ENCODE measurements at places on chromosomes 11 and 22.

GRCh38 chr11:4926608-4927007 lies 2.5 kb upstream of the OR51G1 start:
- no peak for DNase-seq

- DNase-seq: peak; percentile 32
These were observed 44.5 kb downstream of the ZNF280B start for GRCh38 chr22:22463855-22464540.

DNA sequence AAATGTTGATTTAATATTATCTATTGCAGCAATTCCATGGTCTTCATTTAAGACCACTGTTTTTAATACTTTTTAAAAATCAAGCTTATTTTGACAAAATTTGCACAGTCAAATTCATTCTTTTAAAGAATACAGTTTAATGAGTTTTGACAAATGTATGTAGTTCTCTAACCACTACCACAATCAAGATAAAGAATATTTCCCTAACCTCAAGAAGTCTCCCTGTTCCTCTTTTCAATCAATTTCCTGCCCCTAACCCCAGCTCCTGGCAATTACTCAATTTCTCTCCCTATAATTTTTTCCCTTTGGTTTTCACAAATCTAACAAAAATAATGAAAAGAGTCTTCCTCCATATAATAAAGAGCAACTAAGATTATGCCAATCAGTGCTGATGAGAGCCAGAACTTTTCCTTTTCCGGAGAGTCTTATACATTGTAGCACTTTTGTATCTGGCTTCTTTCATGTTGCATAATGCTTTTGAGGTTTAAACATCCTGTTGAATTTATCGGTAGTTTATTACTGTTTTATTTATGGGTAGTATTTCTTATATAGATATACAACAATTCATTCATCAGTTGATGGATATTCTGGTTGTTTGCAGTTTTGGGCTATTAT lies 231.7 kb downstream of the AASDHPPT start:
- no peak for DNase-seq

DNA sequence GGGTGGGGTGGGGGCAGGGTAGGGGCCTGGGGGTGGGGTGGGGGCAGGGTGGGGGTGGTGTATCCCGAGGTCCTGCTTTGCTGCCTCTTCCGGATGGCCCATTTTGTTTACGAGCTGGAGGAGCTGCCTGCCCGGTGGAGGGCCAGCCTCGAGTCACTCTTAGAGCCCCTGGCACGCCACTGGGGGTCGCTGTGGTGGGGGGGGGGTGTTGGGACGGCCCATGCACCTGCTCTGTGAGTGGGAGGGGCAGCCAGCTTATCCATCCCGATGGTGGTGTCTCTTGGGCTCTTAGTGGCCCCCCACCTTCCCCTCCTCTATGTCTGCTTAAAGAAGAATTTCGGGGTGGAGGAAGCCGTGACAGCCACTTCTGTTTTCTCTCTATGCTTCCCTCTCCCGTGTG lies 24.6 kb downstream of the MRGPRD start:
- DNase-seq: no peak

GRCh38 chr11:75276186-75276585 lies 35.6 kb downstream of the TPBGL start:
- DNase-seq: no peak

DNA sequence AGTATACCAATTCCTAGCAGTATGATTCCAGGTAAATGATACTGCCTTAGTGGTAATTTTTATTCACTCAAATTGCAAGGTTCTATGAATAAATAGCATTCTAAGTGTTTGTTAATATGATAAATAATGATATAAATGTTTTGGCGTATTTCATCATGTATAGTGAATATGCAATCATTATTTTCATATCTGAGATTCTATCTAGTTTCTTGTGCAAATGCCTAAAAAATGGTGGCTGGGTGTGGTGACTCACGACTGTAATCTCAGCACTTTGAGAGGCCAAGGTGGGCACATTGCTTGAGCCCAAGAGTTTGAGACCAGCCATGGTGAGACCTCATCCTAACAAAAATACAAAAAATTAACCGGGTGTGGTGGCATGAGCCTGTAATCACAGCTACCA lies 13.9 kb downstream of the HIPK3 start:
- DNase-seq: no peak

GRCh38 chr22:39478441-39478850 lies 21.6 kb downstream of the MGAT3 start:
- no peak for DNase-seq

DNA sequence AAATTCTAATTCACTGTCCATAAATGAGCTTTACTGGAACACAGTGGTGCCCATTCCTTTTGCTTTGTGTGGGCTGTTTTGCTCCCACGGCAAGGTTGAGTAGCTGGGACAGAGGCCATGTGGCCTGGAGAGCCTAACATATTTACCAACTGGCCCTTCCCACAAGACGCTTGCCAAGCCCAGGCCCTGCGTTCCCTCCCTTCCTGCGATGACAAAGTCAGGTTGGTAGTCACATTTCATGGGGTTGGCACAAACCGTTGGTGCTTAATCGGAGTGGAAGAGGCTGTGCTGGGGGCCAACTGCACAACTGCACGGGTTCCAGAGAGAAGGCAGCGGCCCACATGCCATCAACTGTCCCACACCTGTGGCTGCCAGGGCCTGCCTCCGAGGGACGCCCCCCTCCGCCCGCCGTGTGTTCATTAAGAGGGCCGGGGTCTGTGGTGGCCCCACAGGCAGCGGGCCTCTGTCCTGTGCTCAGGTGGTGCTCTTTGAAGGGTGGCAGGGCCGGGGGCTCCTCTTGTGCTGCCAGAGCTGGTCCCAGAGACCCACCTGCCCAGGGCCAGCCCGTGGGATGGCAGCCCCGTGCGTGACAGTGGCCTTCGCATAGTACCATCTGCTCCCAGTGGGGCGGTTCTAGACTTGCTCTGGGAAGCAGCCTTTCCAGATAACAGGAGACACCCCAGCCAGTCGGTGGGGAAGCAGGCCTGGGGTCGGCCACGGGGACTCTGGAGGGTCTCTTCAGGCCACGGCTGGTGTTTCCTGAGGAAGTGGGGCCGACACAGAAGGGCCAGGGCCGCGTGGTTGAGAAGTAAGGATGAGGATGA lies 81.5 kb upstream of the CLDN5 start:
- DNase-seq: no peak

- no peak for DNase-seq
These were observed 4.2 kb downstream of the LGR4 start for GRCh38 chr11:27468209-27468994.

GRCh38 chr11:2724653-2725367 lies 25.0 kb upstream of the KCNQ1OT1 start:
- no peak for DNase-seq

Data from KG1 (cell line).